Nephron progenitor cell (in vitro differentiated cells): ENCODE measurements at places on chromosomes 7 and 10.

DNA sequence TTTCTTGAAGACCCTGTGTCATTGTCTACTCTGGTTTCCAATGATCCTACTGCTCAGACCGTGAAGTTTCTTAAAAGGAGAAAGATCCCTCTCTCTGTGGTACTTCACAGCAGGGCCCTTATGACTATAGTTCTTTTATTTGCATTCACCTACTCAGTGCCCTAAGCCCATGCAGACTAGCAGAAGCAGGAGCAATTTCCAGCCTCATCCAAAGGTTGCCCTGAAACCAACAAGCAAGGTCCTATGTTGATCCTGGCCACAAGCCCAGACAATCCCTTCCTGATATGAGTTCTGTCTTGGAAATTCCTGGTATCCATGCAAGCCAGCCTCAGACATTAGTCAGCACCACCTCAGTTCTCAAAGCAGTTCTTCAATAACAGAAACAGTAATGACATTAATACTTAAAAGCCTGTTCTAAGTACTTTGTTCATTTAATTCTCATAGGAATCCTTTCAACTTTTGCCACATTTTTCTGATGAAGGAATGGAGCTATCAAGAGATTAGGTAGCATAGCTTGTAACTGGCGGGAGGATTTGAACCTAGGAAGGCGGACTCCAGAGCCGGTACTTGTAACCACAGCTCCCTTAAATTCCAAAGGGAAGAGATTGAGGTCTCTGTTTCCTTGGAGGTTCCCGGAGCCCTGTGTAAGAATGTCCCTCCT lies 58.1 kb upstream of the ST8SIA6 start:
- DNase-seq: no peak

- DNase-seq: no peak
Measured at GRCh38 chr7:108385834-108386422, 70.3 kb downstream of the NRCAM start.

- peak; percentile 38 for DNase-seq
Measured at GRCh38 chr7:86908948-86909347, 150.5 kb downstream of the ELAPOR2 start.

DNA sequence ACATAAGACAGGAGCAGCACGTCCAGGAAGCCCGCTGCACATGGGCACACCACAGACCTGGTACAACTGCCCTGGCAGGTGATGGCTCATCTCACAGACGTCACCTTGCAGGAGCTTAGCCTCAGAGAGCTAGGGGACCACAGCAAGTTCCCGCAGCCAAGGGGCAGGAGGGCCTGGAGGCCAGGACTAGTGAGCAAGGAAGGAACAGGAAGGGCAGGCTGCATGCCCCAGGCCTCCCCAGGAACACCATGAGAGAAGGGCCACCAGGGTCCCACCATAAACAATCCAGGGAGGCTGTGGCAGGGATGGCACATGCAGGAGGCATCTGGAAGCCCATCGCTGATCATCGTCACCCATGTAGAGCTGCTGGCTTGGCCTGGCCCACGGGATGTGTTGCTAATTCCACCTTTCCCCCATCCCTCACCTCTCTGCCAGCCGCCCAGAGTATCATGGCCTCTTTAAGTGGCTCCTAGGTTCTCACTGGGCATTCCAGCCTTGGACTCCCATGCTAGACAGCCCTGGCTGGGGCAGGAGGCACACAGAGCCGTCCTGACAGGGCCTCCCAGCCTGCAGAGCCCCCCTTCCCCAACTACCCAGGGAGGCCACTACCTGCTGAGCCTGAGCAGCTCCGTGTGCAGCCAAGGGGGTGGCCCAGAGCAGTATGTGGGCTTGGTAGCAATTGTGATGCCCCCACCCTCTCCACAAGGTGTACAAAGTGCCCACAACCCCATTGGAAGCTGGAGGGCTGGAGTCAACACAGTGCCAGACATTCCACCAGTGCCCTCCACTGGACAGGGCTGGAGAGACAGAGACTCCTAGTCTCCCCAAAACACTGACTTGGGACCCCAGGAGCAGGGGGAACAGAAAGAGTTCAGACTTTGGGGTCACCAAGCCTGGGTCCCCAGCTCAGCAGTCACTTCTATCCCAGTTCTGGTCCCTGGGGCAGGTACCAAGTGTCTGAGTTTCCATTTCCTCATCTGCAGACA lies 35.5 kb downstream of the GRID1 start:
- DNase-seq: no peak

DNA sequence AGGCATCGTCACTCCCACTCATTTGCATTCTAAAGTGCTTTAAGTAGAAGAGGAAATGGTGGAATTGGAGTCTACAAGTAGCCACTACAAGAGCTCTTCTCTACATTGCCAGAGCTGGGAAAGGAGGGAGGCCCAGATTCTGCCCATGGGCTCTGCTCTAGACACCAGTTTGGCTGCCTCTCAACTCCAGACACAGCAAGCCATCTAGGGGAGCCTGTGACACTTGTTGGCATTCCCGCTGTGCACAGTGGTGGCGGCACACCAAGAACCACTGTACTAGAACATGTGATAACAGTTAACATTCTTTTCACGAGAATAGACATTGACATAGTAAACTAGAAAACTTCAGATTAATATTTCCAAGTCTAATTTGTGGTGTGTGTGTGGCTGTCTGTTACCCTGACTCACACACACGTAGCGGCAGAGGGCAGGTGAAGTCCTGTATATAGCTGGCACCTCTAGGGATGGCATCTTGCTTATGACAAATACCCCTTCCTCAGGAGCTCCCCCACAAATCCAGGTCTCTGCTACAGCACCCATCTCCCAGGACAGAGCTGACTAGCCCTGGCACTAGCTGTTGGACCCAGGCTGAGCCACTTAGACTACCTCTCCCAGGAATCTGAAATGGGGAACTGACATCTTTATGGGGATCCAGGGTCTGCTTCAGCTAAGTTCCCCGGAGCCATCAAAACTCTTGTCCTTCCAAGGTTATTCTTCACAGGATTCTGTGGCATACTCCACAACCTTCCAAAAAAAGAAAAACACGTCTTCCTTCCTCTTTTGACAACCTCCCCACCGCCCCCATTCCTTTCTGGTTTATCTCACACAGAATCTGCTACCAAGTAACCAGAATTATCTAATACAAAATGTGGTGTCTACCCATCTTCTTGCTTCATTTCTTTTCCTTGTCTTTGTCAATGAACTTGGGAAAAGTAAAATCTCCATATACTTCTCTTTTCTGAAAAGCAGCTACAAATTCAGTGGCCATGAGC lies 54.7 kb upstream of the MRLN start:
- no peak for DNase-seq

DNA sequence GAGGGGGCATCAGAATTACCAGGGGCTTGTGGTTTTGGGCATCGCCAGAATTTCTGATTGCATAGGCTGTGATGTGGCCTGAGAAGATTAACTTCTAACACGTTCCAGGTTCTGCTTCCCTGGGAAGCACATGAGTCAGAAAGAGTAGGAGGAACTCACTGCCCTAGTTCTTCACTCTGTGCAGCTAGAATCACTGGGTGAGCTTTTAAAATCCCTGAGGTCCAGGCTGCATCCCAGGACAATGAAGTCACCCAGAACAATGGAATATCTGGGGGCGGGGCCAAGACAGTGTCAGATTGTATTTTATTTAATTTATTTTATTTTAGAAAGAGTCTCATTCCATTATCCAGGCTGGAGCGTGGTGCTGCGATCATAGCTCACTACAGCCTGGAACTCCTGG lies 636.5 kb downstream of the CALN1 start:
- no peak for DNase-seq

GRCh38 chr10:8084799-8085198 lies 30.3 kb downstream of the GATA3 start:
- no peak for DNase-seq

DNA sequence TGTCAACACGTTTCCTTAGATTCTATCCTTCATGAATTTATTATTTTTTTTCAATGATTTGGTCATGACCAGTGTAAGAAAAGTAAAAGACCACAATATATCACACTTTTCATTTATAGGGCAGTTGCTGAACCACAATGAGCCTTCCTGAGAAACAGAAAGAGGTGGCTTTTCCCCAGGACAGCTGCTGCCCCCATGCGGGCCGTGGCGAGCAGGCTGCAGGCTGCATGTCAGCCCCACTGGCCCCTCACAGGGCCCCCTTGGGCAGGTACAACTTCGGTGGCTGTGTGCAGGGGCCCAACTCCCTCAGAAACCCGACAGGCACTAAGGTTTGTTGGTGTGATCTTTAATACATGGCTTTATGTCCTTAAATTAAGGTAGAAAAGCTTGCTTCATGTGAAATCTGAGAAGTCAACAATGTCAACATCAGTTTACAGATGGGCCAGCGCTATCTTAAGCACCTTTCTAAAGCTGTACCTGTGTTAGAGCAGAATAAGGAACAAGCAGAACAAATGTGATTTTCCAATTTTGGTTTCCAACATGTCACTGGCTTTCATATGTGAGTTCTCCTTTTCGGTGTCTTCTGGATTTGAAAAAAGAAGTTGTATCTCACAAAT lies 10.6 kb downstream of the BEND7 start:
- peak; percentile 37 for DNase-seq

GRCh38 chr10:43093423-43094076 lies 16.7 kb downstream of the RET start:
- DNase-seq: peak; percentile 34

- no peak for DNase-seq
Measured at GRCh38 chr10:66349076-66349475, 576.8 kb upstream of the LRRTM3 start.

DNA sequence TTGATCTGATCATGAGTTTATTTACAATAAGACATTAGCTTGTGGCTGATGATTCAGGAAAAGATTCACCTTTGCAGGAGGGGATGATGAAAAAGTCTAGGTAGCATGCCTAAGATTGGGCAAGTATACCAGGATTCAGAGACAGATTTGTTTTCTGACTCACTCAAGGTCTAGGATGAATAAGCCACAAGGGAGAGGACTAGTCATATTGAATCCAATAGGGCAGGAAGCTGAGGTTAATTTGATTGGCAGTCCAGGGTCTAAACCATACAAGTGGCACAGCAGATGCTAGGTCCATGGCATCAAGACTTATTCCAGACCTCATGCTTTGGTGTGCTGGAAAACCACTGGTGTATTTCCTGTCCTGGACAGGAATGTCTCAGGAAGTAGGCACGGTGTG lies 1133.4 kb downstream of the XPNPEP1 start:
- no peak for DNase-seq

DNA sequence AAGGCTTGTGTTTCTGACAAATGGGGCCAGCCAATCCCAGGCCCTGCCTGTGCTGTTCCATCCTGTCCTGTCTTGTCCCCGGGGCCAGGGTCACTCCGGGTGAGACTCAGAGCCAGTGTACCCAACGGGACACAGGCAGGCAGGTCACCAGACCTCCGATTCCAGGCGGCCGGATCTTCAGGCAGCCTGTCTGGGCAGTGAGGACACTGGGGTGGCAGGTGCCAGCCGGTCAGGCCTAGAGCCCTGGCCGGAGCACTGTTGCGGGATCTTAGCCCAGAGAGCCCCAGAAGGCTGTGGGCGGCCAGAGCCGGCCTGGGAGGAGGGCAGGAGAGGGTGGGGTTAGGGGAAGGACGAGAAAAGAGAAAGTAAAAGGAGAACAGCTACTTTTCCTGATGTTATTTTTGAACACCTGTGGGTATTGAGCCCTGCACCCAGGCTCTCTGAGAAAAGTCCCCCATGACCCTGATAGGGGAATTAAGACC lies 134.3 kb upstream of the TNRC18 start:
- DNase-seq: no peak

GRCh38 chr10:125482637-125483036 lies 200.3 kb downstream of the TEX36 start:
- DNase-seq: no peak

- no peak for DNase-seq
Measured at GRCh38 chr7:108076156-108076555, 54.0 kb downstream of the LAMB4 start.

- no peak for DNase-seq
Measured at GRCh38 chr10:51005551-51005950, 68.7 kb upstream of the PRKG1 start.

GRCh38 chr7:12685550-12685949 lies 1.9 kb upstream of the ARL4A start:
- DNase-seq: peak; percentile 13

DNA sequence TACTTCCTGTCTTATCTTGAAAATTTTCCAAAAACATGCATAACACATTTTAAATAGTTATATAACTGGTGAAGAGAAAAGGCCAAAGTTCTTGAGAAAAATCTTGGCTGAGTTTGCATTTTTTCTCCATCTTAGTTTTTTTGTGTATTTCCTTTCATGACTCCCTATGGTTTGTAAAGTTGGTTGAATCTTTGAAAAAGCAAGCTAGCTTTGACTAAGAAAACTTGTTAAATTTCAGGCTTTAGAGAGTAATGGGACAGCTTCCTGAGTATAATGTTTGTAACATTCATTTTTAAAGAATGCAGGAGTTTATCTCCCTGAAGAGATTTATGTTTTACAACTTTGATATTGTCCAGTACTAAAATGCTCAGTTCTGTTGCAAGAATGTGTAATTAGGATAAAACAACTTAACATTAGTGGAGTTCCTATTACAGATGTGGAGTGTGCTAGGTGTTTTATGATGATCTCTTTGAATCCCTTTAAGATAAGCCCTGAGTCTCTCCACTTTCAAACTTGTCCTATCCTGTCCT lies 11.1 kb upstream of the HERPUD2 start:
- DNase-seq: no peak

GRCh38 chr10:127989481-127990012 lies 82.6 kb downstream of the PTPRE start:
- no peak for DNase-seq

- DNase-seq: no peak
Measured at GRCh38 chr7:35495377-35495776, 199.6 kb downstream of the HERPUD2 start.

DNA sequence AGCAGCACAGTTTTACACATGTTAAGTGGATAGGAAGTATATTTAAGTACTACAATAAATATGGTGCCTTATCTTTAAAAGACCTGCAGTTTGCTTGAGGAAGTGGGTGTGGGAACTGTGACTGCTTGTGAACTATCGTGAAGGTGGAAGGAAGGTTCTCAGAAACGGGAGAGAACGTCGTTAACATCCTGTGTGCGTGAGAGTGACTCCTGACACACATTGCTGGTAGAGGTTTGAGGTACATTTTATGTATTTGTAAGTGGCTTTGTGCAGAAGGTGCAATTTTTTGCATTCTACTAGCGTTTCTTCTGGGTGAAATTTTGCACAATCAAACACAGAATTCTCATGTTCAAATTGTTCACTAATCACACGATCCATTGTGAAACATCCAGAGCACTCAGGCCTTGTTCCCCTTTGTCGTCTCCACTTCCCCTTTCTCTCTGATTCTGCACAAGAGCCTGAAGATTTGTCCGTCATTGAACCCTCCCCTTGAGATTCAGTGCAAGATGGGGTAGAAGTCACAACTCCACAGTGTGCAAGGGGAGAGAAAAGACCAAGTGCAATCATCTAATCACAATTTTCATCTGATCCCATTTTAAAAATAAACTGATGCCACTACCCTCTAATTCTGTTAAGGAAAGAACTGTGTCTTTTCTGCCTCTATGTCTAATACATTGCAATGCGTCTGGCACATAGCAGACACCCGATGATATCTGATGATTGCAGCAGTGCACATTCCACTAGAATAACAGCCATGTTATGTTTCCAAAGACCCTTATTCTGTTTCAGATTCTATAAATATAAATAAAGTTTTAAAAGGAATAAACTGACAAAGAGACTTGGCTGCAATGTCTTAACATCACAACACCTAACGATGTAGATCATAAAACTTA lies 279.9 kb downstream of the NEBL start:
- no peak for DNase-seq
